Dorsolateral prefrontal cortex (tissue), 122 donors: ENCODE measurements at places on chromosomes 5 and 9. TPM values are rescaled to one million over a fixed set of nuclear protein-coding genes. Genes with fewer than 3 reads are reported as not detected.

The PCDHGB7 gene
- total RNA-seq = 13.7 TPM

The FOXD4 gene
- 0.95 TPM for total RNA-seq

The ANKRD20A1 gene
- total RNA-seq = 44.4 TPM

The FAM221B gene
- total RNA-seq = not detected

The IFNK gene
- not detected for total RNA-seq

The IL5 gene
- not detected for total RNA-seq

The FAM151B gene
- 8.2 TPM for total RNA-seq

The ANGPTL2 gene
- total RNA-seq = 7.5 TPM

The MGAT1 gene
- total RNA-seq = 79.6 TPM

The BASP1 gene
- 340 TPM for total RNA-seq

The IL33 gene
- total RNA-seq = 8.1 TPM

The GPR21 gene
- 18.9 TPM for total RNA-seq

The EPB41L4B gene
- total RNA-seq = 24.8 TPM

The TLR4 gene
- total RNA-seq = 32.7 TPM

The MYO10 gene
- 50.9 TPM for total RNA-seq

The BTNL8 gene
- not detected for total RNA-seq

The MXD3 gene
- total RNA-seq = 4.5 TPM

The SHOC1 gene
- total RNA-seq = not detected

The FLT4 gene
- 3.0 TPM for total RNA-seq

The HK3 gene
- 0.95 TPM for total RNA-seq

The CD14 gene
- 7.4 TPM for total RNA-seq

The WDR38 gene
- total RNA-seq = 0.53 TPM

The ECSCR gene
- total RNA-seq = 5.2 TPM

The ITK gene
- 1.4 TPM for total RNA-seq

The SLC36A2 gene
- not detected for total RNA-seq

The LHX3 gene
- total RNA-seq = not detected

The KLHL3 gene
- 61.3 TPM for total RNA-seq

The PDLIM4 gene
- total RNA-seq = 11.8 TPM

The CBY3 gene
- total RNA-seq = not detected

The KIF4B gene
- total RNA-seq = 1.4 TPM

The PCDHB5 gene
- 9.3 TPM for total RNA-seq

The SETX gene
- 49.3 TPM for total RNA-seq

The DMRT3 gene
- 0.23 TPM for total RNA-seq

The SLC34A3 gene
- total RNA-seq = not detected

The OR1J2 gene
- total RNA-seq = not detected

The HTR1A gene
- 15.2 TPM for total RNA-seq

The GFPT2 gene
- total RNA-seq = 47.6 TPM

The PCDHGA3 gene
- 8.1 TPM for total RNA-seq

The TRAF1 gene
- total RNA-seq = 7.2 TPM

The GLDC gene
- 23.8 TPM for total RNA-seq

The PAEP gene
- not detected for total RNA-seq
